ENCODE measurements at places on chromosomes 2 and 18.
A peak's percentile ranks its signal among the peaks of the same experiment; 100 is the strongest.

GRCh38 chr2:216289470-216289869, 82.8 kb downstream of the MARCHF4 start:
- no peak for DNase-seq

- DNase-seq, result peak; percentile 33
Measured at GRCh38 chr2:72149556-72150156, 2.0 kb upstream of the CYP26B1 start.

- no peak for DNase-seq
Measured at GRCh38 chr18:22253676-22254075, 84.3 kb downstream of the GATA6 start.

- peak; percentile 18 for DNase-seq
Measured at GRCh38 chr18:68056936-68057335, 540.4 kb upstream of the DSEL start.

DNA sequence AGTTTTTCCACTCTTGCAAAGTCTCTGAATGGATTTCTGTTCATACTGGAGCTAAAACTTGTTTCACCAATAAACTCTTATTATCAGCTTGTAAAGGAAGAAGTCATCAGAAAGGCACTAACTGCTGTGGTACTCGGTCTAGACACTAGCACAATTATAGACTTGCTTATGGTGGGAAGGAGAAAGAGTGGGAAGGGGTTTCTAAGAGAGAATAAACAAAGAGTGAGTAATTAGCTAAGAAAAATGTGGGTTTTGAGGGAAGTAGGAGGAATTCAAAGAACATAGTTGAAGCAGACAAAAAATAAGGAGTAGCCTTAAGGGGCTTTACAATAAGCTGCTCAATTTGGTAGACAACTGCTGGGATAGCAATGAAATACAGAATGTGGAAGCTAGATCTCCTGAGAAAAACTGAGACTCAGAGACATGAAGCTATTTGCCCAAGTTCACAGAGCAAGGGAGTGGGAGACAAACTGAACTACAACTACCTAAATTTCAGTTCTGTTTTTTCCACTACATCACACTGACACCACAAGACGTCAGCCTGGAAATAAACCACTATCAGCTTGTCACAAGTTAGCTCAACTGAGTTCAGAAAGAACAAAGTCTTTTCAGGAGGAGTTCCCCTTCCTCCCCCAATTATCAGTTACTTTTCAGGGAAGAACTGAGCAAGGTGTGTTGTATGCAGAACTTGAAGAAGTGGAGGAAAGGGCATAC, 59.7 kb downstream of the MAP4K3 start:
- peak; percentile 42 for DNase-seq

DNA sequence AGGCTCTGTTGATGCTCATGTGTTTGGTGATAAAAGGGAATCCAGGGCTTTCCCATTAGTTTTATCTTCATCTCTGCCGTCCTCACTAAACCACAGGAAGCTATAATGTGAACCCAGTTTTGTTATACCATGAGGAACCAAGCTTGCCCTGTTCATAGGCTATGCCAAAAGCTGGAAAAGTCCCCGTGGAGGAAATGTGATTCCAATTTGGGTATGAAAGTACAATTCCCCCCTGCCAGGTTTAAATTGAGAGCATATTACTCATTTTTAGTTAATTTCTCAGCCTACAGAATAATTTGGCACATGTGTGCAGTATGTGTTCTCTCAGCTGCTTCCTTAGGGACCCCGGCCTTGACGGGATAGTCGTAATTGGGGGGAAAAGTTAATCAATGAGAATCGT, 327.4 kb downstream of the RND3 start:
- DNase-seq, result no peak

DNA sequence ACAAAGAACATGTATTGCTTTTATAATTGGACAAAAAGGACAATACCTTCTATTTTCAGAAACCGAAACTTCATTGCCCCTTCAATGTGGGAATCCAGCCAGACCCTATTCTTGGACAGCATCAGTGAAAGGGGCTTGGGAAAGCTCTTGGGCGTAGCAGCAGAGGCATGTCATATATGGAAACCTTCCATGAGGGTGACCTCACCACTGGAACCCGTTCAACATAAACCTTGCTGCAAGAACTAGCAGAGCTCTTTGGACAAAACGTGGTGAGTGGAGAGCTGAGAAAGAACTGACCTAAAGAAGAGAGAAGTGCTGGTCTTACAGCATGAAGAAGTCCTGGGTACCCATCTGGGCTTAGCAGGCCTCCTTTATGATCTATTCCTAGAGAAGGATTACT, 22.7 kb upstream of the ACTG2 start:
- DNase-seq, result peak; percentile 98

- no peak for DNase-seq
Measured at GRCh38 chr2:12314127-12314760, 402.5 kb upstream of the TRIB2 start.

DNA sequence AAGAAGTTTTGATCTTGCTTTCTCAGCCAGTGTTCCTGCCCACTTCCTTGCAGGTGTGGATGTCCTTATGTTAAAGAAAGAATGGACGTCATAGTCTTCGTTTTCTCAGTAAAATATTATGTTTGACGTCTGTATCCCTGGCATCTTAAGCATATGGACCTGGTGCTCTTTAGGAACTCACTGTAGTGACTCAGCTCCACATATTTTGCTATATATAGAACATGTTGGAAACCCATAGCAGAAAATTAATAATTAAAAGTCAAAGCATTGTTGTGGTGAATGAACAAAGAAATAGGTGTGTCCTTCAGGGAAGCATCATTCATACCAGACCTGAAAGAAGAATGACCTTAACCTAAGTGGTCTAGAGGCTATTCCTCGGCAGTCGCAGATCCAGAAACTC, 196.1 kb downstream of the MCFD2 start:
- DNase-seq, result no peak

DNA sequence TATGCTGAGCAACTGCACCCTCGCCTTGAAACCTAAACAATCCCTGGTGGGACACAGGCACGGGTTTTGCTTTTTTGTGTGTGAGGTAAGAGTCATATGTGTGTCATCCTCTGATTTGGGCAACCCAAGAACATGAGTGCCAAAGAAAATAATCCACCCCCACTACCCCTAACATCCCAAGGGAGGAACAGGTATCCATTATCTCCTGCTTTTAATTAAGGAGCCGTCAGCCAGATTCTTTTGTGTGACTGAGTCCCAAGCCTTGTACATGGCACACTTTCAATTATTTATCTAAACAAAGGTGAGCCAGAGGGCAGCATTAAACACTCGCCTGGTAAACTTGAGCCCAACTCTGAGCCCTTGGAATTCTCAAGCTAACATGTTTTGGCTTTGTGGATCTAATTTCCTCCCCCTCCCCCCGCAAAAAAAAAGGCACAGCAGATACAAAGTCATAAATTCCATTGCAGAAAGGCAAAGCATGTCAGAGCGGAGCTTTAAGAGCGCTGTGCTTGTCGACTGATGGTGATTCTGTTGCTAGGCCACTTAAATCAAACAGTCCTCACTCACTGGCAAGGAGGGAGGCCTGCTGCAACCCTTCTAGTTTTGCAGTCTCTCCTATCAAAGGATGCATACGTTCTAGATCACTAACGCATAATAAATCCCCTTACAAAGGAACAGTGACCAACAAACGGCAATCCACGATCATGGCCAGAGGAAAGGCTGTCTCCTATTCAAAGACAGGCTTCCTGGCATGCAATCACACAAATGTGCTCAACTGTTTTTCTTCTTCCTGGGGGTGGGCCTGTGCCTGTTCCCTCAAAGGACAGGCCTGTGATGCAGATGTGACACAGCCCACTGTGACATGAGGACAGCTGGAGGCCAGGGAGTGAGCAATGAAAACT, 143.5 kb upstream of the LMAN1 start:
- peak; percentile 87 for DNase-seq

- peak; percentile 93 for DNase-seq
Measured at GRCh38 chr2:214069254-214069653, 341.6 kb upstream of the VWC2L start.

DNA sequence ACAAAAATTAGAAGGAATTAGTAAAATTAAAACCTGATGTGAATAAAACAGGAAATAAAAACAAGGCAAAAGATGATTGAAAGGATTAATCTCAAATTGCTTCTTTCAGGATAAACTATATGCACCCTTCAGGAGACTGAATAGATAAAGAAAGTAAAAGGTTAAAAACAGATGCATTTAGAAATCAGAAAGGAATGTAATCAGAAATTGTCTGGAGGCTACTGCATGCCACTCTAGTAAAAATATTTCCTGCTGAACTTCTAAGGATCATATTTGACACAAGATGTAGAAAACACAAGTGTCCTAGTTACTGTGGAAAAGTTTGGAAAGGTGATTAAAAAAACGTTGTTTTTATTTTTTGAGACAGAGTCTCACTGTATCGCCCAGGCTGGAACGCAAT, 16.2 kb downstream of the CHCHD5 start:
- DNase-seq, result no peak

Data from astrocyte of the hippocampus (primary cell).